ENCODE measurements at places on chromosomes 2 and 18. TPM values are rescaled to one million over a fixed set of nuclear protein-coding genes. Genes with fewer than 3 reads are reported as not detected.

DNA sequence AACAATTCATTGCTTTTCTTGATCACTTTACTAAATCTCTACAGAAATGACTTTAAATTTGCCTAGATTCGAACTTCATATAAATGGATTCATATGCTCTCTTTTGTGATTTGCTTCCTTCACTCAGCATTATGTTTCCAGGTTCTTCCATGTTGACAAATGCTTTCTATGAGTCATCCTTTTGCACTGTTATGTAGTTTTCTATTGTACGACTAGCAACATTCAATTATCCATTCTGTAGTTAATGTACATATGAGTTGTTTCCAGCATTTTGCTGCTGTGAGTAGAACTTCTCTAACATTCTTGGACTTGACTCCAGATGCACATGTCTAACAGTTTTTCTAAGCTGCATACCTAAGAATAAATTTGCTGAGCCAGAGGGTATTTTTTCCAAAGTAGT lies 66.5 kb upstream of the NEUROD1 start:
- DNase-seq: no peak

GRCh38 chr2:166418853-166419615 lies 43.3 kb upstream of the SCN9A start:
- DNase-seq: no peak

The POTEI gene
- 2.0 TPM for total RNA-seq

DNA sequence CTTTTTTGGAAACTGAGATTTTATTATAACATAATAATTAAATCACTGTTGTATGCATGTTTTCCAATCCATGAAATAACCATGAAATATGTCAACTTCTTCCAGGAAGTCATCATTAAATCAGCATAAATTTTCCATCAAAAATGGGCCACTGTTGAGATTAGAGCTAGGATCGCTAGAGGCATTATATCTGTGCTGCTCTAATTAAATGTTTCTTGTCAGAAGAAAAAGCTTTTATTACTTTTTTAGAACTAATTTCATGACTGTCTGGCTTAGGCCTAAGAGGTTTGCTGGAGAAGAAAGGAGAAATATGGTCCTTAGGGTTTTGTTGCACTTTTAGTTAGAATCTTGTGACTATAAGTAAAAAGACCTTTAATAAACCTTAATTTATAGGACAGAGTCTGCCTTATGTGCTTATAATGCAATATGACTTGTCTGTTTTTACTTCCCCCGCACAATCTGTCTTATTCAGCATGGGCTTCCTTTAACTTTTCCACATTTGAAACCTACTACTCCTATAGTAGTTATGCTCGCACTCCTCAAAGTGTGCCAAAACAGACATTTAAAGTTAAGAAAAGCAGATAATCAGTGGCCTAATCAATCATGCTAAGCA lies 363.4 kb upstream of the GCFC2 start:
- no peak for DNase-seq

The CDH7 gene
- 0.57 TPM for total RNA-seq

The ZBTB7C gene
- total RNA-seq: 0.41 TPM

DNA sequence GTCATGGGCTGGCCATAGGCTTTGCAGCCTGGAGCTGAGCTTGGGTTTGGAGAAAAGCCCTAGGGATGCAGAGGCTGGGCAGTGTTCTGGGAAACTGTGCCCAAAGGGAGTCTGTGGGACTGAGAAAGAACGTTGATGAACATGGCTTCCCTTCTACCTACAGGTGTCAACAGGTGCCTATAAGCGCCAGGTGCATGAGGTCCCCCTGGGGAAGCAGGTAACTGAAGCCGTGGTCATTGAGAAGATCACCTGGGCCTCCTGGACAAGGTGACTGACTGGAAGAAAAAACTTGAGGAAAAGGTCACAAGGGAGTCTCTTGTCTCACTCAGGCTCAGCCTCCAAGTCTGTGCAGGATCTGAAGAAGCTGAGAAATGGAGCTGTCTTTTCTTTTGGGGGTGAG lies 83.4 kb downstream of the RTN4 start:
- no peak for DNase-seq

The C2orf92 gene
- total RNA-seq: 12.5 TPM

Measured in endodermal cell (in vitro differentiated cells).